ENCODE measurements at places on chromosomes 3 and 15. TPM values are rescaled to one million over a fixed set of nuclear protein-coding genes. Genes with fewer than 3 reads are reported as not detected.

DNA sequence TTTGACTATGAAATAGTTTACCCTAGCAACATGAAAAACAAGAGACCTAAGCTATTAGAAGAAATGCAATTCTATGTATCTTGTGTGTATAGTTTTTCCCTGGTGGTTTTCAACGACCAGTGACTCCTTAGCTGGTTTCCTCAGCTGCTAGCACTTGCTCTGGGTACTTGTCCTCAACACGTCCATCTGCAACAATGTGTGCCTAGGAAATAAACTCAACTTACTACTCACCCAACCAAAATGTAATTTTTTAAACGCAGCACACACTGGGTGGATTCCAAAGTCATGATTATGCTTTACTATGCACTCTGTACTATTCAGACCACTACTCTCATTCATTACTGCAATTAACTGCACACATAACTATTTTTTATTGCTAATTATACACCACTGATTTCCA lies 31.0 kb downstream of the CPA3 start:
- DNase-seq, result no peak

DNA sequence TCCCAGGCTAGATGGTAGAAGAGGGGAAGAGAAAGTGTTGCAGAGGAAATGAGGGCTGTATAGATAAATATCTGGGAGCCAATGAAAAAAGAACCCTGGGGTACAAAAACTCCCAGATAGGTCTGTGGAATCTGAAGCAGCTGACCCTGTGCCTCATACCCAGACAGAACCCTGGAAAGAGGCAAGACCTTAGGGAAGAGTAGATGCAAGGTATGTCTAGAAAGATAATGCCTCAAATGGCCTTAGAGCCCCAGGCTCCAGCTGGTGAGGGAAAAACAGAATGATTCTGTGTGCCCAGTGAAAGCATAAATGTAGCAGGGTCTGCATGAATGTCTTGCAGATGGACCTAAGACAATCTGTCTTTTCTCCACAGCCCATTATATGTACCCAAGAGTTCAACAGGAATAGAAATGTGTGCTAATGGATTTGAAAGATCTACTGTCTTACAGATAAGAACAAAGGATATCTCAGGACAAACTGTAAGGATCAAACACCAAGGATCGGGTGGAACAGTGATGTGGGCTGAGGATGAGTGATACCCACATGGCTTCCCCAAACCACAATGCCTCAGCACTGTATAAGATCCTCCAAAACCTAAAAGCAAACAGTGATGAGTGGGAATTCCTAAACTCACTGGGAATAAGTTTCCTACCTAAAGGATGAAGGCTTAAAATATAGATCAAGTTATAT lies 58.8 kb downstream of the NCEH1 start:
- DNase-seq, result no peak

AMT gene
- 27.7 TPM for total RNA-seq

ALG1L2 gene
- total RNA-seq, result not detected

KBTBD13 gene
- not detected for total RNA-seq

DNA sequence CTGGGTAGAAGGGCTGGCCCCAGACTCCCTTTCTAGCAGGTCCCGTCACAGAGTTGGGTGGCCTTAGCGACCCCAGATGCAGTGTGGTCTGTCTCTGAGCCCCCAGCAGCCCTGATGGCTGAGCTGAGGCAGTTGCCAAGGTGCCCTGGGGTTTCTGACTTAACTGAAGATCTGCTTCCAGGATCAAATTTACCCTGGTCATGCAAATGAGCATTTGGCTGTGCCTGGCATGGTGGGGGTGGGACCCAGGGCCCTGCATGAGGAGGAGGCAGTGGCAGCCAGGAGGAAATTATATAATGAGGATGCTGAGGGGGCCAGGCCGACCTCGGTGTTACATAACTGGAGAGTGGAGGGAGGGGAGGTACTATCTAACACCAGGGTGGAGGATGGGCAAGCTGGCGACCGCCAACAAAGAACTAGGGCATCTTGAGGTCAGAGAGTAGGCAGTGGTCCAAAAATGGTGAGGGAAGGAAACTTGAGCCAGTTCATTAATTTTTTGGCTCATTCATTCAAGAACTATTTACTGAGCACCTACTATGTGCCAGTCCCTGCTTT lies 16.4 kb downstream of the PLEKHO2 start:
- DNase-seq, result no peak

GRCh38 chr3:190318666-190319065 lies 3.6 kb downstream of the CLDN1 start:
- no peak for DNase-seq

DNA sequence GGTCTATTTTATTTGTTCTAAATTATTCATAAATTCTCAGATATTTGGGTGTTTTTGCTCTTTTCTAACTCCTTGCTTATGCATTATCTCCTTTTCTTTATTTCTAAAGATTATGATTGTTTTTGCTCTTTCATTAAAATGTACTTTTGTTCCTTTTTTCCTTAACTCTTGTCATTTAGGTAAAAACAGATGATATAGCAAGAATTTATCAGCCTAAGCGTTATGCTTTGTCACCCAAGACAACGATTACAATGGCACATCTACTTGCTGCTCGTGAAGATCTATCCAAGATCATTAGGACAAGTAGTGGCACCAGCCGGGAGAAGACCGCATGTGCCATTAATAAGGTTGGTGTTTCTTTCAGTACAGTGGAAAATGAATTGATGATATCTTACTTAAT lies 27.2 kb downstream of the FAM98B start:
- DNase-seq, result no peak

DNA sequence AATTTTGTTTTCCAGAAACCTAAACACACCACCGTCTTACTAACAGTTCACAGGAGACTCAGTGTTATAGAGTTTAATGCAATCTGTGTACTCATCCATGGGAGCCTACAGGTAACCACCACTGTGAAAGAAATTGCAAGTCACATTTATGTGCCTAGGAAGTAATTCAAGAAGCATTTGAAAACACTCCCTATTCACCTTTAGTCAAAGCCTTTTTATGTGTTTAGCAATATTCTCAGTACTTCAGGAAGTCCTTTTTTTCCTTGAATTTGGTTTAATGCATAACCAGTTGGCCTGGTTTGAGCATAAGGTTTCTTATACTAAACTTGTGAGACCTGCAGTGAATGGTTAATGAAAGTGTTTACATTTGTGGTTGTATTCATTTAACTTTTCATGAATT lies 346.1 kb downstream of the CHST2 start:
- no peak for DNase-seq
